ENCODE measurements at places on chromosomes 2 and 18.

DNA sequence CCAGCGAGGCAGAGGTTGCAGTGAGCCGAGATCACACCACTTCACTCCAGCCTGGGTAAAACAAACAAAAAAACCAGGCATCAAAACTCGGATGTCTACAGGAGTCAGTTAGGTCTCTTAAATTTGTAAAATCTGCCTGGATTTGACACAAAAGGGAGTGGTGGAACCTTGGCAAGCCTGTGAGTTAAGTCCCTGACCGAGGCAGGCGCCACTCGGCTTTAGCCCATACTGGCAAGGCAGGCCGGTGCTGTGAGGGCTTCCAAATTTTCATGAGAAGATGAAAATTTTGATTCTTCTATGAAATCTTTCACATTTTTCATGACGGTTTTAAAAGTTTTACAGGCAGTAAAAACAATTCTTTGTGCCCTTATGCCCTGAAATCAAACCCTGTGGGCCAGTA lies 165.8 kb downstream of the FMNL2 start:
- DNase-seq = no peak

DNA sequence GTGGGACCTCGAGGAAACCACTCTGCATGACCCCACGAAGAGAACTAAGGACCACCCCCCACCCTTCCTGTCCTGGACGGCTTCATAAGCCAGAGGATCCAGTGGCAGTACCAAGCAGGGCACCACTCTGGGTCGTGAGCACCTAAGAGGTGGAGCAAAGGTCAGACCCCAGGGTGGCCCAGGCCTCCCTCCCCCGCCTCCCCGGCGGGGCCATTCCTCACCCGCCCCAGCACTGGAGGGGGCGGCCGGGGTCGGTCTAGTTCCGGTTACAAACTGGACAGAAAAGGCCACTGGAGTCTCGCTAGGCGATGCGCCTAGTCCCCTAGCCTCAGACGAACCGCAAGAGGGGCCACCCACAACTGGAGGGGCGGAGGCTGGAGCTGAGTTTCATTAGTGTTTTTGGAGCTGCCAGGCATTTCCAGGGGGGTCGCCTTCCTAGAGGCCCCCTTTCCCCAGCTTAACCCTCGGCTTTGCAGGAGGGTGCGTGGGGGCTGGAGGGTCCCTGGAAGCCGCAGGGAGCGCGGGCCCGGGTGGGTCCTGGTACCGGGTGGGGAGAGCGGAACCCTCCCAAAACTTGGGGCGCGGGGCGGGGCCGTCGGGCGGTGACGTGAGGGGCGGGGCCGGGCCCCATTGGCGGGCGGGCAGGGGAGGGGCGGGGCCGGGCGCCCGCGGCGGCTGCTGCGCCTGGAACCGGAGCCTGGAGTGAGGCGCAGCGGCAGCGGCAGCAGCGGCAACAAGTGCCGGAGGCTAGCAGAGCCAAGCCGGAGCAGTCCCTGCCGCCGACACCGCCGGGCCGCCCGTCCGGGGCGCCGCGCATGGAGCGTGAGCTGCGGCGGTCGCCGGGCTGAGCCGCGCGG lies at the start of gene B3GNT2:
Gene B3GNT2 (plus strand): TSS at position 695 of the 857 bp plus-strand sequence. CDS start 26,106 bp downstream, outside the sequence.
- peak; percentile 89 for DNase-seq

DNA sequence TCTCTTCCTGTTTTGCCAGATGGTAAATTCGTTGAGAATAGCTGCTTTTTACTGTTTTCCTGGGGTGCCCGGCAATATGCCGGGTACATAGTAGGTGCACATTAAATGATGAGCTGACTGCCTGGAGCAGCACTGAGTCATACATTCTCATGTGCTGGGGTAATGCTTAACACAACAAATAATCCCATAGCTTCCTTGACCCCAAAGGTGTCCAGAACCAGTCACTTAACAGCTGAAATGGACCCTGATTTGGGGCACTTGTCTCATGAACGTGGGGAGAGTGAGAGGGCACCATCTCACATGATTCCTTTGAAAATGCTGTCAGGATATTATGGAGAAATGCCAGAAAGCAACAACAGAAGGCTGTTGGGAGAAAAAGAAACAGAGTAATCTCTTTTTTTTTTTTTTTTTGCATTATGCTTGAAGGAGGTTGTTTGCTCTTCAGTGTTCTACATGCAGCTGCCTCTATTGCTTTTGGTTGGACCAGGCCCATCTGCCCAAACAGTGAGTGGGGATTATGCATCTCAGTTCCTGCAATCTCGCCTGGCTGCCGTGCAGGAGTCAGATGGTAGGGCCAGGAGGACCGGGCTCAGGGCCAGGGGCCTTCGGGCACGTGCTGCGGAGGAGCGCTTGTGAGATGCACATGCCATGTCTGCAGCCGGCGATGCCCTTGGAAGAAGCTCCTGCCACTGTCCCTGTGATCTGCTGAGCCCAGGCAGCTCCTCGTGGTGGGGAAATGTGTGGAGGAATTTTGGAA lies 162.1 kb downstream of the SH3RF3 start:
- DNase-seq = no peak

GRCh38 chr2:134217924-134218323 lies 35.9 kb upstream of the MGAT5 start:
- peak; percentile 33 for DNase-seq

- DNase-seq = no peak
These were observed 15.1 kb upstream of the WDR33 start for GRCh38 chr2:127826047-127826446.

Measured in OCI-LY7 (cell line).